ENCODE measurements at places on chromosomes 3 and 15. TPM values are rescaled to one million over a fixed set of nuclear protein-coding genes. Genes with fewer than 3 reads are reported as not detected.

MRPS11 gene
- 42.9 TPM for polyA plus RNA-seq

DNA sequence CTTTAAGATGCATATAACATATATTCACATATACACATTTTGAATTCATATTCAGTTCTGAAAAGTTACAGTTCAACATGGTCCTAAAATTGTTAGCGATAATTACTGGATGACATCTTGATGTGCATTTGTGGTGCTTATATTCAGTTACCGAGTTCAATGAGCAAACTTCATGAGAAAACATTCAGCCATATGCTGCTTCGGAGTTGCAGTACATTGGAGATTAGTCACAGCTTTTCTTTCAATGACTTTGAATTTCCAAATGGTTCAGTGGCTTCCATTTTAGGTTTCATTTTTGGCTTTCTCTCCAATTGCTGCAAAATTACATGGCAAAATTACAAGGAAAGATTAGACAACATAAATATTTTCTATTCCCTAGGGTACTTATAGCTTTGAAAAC lies 198.3 kb upstream of the CNTN3 start:
- no peak for DNase-seq

FILIP1L gene
- 55.0 TPM for polyA plus RNA-seq

DNA sequence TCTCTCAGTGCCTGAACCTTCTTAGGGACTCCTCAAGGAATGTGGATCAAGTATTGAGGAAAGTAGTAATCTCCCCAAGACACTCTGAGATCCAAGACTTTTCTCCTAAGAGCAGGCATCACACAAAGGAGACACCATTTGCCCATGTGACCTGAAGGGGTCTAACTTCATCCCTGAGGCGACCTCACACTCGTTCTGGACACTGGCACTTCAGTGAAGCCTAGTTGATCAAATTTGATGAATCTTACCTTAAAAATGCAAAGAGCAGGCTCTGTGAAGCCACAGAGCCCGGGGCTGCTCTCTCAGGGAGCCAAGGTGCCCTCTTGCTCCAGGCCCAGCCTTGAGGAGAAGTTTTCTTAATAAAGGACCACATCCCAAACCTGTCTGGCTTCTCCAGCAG lies 64.3 kb downstream of the SCN11A start:
- no peak for DNase-seq

LRRC31 gene
- polyA plus RNA-seq, result not detected

GRAMD1C gene
- 1.3 TPM for polyA plus RNA-seq

STRA6 gene
- polyA plus RNA-seq, result 1.9 TPM

SST gene
- not detected for polyA plus RNA-seq

DNA sequence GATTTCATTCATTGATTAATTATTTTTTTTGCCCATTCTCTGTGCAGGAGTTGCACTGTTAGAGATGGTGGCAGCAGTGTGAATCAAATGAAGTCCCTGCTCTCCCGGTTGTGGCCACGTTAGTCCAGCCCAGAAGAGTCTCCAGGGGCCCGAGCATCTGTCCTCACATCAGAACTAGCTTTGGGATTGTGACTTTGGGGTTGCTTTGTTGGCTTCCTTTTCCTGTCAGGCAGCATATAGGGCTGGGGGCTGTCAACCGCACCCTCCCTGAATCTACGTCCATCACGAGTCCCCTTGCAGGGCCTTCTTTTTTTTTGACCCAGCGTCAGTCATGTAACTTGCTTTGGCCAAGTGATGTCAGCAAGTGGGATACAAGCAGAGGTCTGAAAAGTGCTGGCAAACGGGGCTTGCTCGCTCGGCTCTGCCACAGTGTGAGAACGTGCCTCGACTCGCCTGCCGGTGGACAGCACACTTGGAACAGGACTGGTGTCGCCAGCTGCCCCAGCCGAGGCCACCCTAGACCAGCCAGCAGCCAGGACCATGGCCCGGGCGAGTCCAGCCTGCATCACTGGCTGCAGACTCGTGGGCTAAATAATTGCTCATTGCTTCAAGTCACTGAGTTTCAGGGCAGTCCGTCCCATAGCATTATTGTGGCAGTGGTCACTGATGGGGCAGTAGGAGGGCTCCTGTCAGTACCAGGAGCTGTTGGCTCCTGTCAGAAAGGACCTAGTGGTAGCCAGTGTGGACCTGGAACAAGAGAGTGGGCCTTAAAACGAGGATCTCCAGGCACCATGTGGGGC lies 151.6 kb upstream of the MEF2A start:
- no peak for DNase-seq

CHST14 gene
- polyA plus RNA-seq, result 37.1 TPM

- DNase-seq, result no peak
These were observed 664.7 kb downstream of the IGSF11 start for GRCh38 chr3:118369892-118370491.

Measured in muscle of back (tissue), 13 donors.